H9 (cell line): ENCODE measurements at places on chromosomes 4 and X.

GRCh38 chr4:118076958-118077766 lies 42.9 kb downstream of the NDST3 start:
- no peak overlapping the region for H3K27ac ChIP-seq
- H3K27me3 ChIP-seq, result no peaks in the 10 kb centered on the region
- H3K36me3 ChIP-seq, result no peaks in the 10 kb centered on the region
- DNase-seq, result peak; percentile 69
- no peaks in the 10 kb centered on the region for H3K4me1 ChIP-seq

- peaks cover 3% of the 10 kb centered on the region; the same call in 1 of the 3 replicates for H3K36me3 ChIP-seq
- no peak for DNase-seq
- H3K27me3 ChIP-seq, result no peaks in the 10 kb centered on the region
- no peak overlapping the region for H3K27ac ChIP-seq
- H3K4me3 ChIP-seq, result no peak overlapping the region
Observed at GRCh38 chr4:105455998-105456397, 17.9 kb downstream of the PPA2 start.

GRCh38 chrX:41445171-41445570 lies 2.0 kb upstream of the NYX start:
- H3K4me3 ChIP-seq, result no peak overlapping the region
- H3K36me3 ChIP-seq, result 0 out of 2 replicates have a peak, but pooled peaks cover 4% of the 10 kb centered on the region
- no peak for DNase-seq
- peaks cover 3% of the 10 kb centered on the region; the same call in 1 of the 2 replicates for H3K4me1 ChIP-seq
- no peaks in the 10 kb centered on the region for H3K27me3 ChIP-seq
- no peak overlapping the region for H3K27ac ChIP-seq

DNA sequence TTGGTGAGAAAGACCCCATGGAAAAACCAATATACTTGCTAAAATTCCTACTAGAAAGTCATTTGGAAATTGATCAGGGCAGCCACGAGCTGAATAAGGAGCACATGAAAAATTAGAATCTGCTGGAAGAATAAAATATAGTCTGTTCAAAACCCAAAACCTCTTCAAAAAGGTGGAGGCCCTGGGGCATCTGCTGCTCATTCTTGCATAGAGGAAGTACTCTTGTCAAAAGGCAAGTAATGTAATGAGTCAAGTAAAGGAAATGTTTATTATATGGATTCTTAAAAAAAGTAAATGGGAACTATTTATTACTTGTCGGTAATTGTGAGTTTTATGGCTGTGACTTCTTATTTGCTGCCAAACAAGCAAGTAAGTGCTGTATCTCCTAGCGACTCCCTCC lies 109.5 kb downstream of the GK start:
- no peak overlapping the region for H3K27ac ChIP-seq
- no peaks in the 10 kb centered on the region for H3K4me1 ChIP-seq
- no peak for DNase-seq
- no peak overlapping the region for H3K4me3 ChIP-seq

DNA sequence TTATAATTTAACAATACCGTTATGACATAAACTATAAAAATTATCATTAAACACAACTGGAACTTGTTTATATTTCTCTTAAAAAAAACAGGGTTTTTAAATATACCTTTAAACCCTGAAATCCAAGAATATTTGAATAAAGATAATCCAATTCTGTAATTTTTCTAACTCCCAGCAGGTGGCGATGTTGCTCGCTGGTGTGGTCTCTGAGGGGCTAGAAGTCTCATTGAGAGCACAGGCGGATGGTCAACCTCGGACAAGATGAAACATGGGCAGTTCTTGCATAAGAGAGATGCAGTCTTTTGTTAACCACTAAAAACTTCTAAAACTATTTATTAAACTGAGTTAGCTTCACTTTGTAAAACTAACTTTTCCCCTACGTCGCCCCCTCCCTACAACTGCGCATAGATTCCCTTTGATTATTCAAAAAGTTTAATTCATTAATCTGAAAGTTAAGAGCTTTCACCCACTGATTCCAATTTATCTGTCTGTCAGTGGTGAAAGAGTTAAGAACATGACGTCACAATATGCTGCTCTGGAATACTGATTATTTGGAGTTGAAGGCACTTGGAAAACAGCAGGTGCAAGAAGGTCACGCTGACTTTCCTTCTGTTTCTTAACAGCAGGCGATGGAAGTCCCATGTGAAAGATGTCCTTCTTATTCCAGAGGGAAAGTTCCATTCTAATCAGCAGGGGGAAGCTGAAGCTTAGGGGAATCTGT lies 29.5 kb downstream of the DMP1 start:
- peaks cover 20% of the 10 kb centered on the region for H3K36me3 ChIP-seq
- H3K27me3 ChIP-seq, result no peaks in the 10 kb centered on the region
- peak overlapping the region; percentile 11; the same call in 1 of the 2 replicates for H3K4me3 ChIP-seq
- peaks cover 2% of the 10 kb centered on the region; the same call in 1 of the 2 replicates for H3K4me1 ChIP-seq

DNA sequence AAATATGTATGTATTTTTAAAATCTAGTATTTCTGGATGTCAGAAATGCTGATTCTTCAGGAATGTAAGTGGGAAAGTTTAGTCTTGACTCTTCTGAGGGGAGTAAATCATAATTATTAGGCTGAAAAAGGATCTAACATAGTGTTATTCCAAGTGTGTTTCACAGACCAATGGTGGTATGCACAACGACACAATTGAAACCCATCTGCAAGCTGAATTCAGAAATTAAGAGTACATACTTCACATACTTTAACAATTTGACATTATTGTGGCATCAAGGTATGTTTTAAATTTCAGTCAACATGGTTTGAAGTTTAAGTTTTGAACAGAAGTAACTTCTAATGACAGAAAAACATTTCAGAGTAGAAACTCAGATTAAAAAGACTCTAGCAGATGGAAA lies 236.7 kb downstream of the SLC7A11 start:
- no peaks in the 10 kb centered on the region for H3K27me3 ChIP-seq
- H3K27ac ChIP-seq, result no peak overlapping the region
- no peak for DNase-seq
- H3K4me1 ChIP-seq, result no peaks in the 10 kb centered on the region
- no peak overlapping the region for H3K4me3 ChIP-seq
- H3K36me3 ChIP-seq, result no peaks in the 10 kb centered on the region

DNA sequence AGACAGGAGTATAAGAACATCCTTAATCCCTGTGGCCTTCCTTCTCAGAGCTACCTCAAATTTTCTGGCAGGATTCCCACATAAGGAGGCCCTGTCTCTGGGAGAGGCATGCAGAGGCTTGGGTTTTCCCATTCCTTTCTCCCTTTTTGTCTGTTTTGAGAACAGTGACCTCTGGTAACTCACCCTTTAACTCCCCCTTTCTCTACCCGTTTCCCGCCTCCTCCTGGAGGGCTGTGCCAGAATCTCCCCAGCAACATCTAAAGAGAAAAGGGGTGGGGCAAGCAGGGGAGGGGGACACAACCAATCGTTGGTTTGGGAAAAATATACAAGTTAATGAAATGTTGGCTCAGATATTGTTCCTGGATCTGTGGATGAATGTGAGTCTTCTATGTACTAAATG lies 303.7 kb upstream of the IRS4 start:
- no peaks in the 10 kb centered on the region for H3K4me1 ChIP-seq
- no peak overlapping the region for H3K4me3 ChIP-seq
- no peaks in the 10 kb centered on the region for H3K36me3 ChIP-seq
- H3K27me3 ChIP-seq, result no peaks in the 10 kb centered on the region

GRCh38 chrX:17860811-17861488 lies at the start of gene RAI2:
RAI2 (minus strand) TSS chrX:17861298; CDS start chrX:17802010, 59,288 bp downstream.
- peak within 1 kb of the TSS; percentile 89 for H3K4me3 ChIP-seq
- DNase-seq, result peak; percentile 46
- H3K27me3 ChIP-seq, result peaks cover 29% of the 10 kb centered on the region; the same call in 1 of the 2 replicates
- no peak within 1 kb of the TSS for H3K27ac ChIP-seq

DNA sequence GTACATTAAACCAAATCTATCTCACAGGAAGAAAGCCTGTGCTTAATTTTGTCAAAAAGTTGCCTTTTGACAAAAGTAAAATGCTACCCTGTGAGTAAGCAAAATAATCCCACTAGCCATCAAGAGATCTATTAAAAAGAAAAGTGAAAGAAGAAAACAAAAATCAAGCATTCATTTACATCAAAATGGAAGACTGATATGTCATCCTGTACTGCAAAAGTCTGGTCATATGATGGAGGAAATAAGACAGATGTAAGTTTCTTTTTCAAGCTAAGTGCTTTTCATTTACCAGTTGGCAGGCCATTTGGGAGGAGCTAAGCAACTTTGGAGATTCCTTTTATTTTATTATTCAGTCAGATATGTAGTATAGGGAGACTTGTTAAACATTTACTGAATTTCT lies 387.4 kb downstream of the SPOCK3 start:
- no peak overlapping the region for H3K4me3 ChIP-seq
- H3K36me3 ChIP-seq, result peaks cover 36% of the 10 kb centered on the region
- no peak for DNase-seq
- H3K27ac ChIP-seq, result no peak overlapping the region
- H3K27me3 ChIP-seq, result no peaks in the 10 kb centered on the region
- H3K4me1 ChIP-seq, result no peaks in the 10 kb centered on the region

DNA sequence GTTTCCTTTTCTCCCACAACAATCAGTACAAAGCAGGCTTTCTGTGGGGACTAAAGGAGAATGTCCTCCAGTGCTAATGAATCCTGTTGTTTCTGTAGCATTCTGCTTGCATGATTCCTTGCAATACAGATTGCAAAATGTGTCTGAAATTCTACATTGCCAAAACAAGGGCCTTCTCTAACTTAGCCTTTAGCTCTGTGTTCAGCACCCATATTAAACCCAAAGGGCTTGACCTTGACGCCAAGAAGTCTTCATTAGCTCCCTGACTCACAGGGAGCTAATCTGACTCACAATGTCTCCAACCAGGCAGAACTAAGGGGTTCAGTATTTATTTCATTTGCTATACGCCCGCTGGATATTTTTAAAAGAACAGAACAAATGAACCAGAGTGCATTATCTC lies 241.4 kb upstream of the CLNK start:
- H3K4me1 ChIP-seq, result no peaks in the 10 kb centered on the region; the same call in 1 of the 2 replicates
- no peaks in the 10 kb centered on the region for H3K27me3 ChIP-seq
- H3K27ac ChIP-seq, result no peak overlapping the region

GRCh38 chr4:26105337-26105736 lies 191.3 kb downstream of the SMIM20 start:
- H3K27ac ChIP-seq, result no peak overlapping the region
- H3K4me3 ChIP-seq, result no peak overlapping the region
- H3K36me3 ChIP-seq, result no peaks in the 10 kb centered on the region
- H3K27me3 ChIP-seq, result no peaks in the 10 kb centered on the region
- no peak for DNase-seq

GRCh38 chr4:38560768-38561558 lies 103.0 kb upstream of the KLF3 start:
- H3K4me1 ChIP-seq, result no peaks in the 10 kb centered on the region
- no peaks in the 10 kb centered on the region for H3K27me3 ChIP-seq
- H3K36me3 ChIP-seq, result no peaks in the 10 kb centered on the region
- H3K4me3 ChIP-seq, result no peak overlapping the region
- no peak overlapping the region for H3K27ac ChIP-seq
- no peak for DNase-seq

- no peaks in the 10 kb centered on the region for H3K27me3 ChIP-seq
- no peaks in the 10 kb centered on the region for H3K4me1 ChIP-seq
- no peak overlapping the region for H3K27ac ChIP-seq
- no peak for DNase-seq
- no peak overlapping the region for H3K4me3 ChIP-seq
Observed at GRCh38 chr4:116243431-116243830, 841.9 kb downstream of the TRAM1L1 start.

DNA sequence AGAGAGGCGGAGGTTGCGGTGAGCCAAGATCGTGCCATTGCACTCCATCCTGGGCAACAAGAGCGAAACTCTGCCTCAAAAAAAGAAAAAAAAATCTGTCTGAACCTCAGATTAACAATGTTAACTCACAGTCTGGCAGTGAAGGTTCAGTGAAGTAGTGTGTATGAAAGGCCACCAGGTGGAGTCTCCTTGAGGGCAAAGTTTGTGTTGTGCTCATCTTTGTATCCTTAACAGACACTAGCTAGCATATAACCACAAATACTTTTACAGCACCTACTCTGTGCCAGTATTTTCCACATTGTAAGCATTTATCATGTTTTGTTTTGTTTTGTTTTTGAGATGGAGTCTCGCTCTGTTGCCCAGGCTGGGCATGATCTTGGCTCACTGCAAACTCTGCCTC lies 46.0 kb upstream of the MGST2 start:
- no peaks in the 10 kb centered on the region for H3K36me3 ChIP-seq
- H3K27me3 ChIP-seq, result peaks cover 21% of the 10 kb centered on the region
- H3K4me1 ChIP-seq, result peaks cover 2% of the 10 kb centered on the region; the same call in 1 of the 2 replicates
- DNase-seq, result no peak

DNA sequence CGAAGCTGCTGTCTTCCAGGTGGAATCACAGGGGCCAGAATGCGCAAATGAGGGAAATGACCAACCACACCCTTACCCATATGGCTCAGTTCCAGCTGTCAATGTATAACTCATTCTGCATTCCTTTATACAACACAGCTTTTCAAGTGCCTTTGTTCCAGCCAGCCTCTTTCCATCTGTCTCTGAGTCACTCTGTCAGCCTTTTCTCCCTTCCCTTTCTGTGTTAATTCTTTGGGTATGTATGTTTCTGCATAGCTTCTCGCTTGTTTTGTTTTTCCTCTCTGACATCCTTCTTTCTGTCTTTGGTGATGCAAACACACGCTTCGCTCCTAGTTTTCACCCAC lies 54.5 kb downstream of the RS1 start:
- H3K27me3 ChIP-seq, result no peaks in the 10 kb centered on the region
- no peak overlapping the region for H3K27ac ChIP-seq
- peaks cover 25% of the 10 kb centered on the region for H3K36me3 ChIP-seq
- no peak overlapping the region; the same call in 2 of the 3 replicates for H3K4me3 ChIP-seq
- no peaks in the 10 kb centered on the region for H3K4me1 ChIP-seq
- DNase-seq, result no peak

GRCh38 chr4:158538911-158539310 lies 17.2 kb downstream of the RXFP1 start:
- H3K27ac ChIP-seq, result no peak overlapping the region
- no peaks in the 10 kb centered on the region for H3K36me3 ChIP-seq
- H3K4me3 ChIP-seq, result no peak overlapping the region
- no peak for DNase-seq

GRCh38 chrX:147637190-147637589 lies 274.5 kb upstream of the FMR1 start:
- no peaks in the 10 kb centered on the region for H3K4me1 ChIP-seq
- H3K36me3 ChIP-seq, result peaks cover 2% of the 10 kb centered on the region
- no peak for DNase-seq
- no peak overlapping the region for H3K4me3 ChIP-seq
- H3K27me3 ChIP-seq, result no peaks in the 10 kb centered on the region

- H3K27ac ChIP-seq, result no peak overlapping the region
- no peaks in the 10 kb centered on the region for H3K4me1 ChIP-seq
- no peak overlapping the region for H3K4me3 ChIP-seq
- DNase-seq, result no peak
- no peaks in the 10 kb centered on the region for H3K27me3 ChIP-seq
Observed at GRCh38 chrX:50097071-50097470, 103.7 kb downstream of the AKAP4 start.

- H3K36me3 ChIP-seq, result peaks cover 17% of the 10 kb centered on the region
- H3K4me3 ChIP-seq, result no peak overlapping the region; the same call in 1 of the 2 replicates
- H3K27ac ChIP-seq, result no peak overlapping the region
- H3K27me3 ChIP-seq, result no peaks in the 10 kb centered on the region
- H3K4me1 ChIP-seq, result no peaks in the 10 kb centered on the region; the same call in 1 of the 2 replicates
Observed at GRCh38 chrX:86014421-86014820, 32.9 kb downstream of the CHM start.

- no peak overlapping the region for H3K4me3 ChIP-seq
- no peak overlapping the region for H3K27ac ChIP-seq
- H3K27me3 ChIP-seq, result no peaks in the 10 kb centered on the region
- DNase-seq, result no peak
- no peaks in the 10 kb centered on the region for H3K36me3 ChIP-seq
Observed at GRCh38 chr4:48205107-48205506, 64.5 kb downstream of the TEC start.

- H3K4me3 ChIP-seq, result peak overlapping the region; percentile 86
- no peaks in the 10 kb centered on the region; the same call in 1 of the 2 replicates for H3K4me1 ChIP-seq
- no peaks in the 10 kb centered on the region for H3K27me3 ChIP-seq
- H3K36me3 ChIP-seq, result no peaks in the 10 kb centered on the region
Observed at GRCh38 chrX:23742174-23742696, 841 bp downstream of the ACOT9 start.

- DNase-seq, result no peak
- H3K4me3 ChIP-seq, result no peak overlapping the region
Observed at GRCh38 chrX:151871244-151871643, 41.4 kb upstream of the MAGEA4 start.
